ENCODE measurements at places on chromosomes 13 and 19.

DNA sequence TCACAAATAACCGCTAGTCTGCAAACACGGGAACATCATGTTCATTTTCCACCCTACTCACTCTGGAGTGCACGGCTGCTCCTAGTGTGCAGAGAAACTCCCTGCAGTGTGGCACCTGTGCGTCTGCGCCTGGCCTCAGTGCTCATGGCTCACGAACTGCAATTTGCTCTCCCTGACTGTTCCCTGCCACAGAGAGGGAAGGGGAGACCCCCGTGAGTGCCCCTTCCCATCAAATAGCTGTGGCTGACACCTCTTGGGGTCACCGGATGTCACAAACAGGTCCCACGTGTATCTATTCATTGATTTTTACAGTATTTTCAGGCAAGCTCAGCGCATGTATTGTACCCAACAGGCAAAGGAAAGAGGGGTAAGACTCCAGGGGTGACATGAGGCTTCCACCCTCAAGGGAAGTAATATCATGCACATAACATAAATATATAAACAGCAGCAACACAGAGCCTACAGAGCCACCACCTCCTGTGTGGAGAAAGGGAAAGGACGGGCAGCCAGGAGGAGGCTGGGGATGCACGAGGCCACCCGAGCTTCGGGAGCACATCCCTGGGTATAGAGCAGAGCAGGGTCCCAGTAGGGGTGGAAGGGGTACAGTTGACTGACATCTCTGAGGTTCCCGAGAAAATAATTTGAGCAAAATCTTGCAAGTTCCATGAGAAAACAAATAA lies 140.3 kb upstream of the SOX1 start:
- DNase-seq: no peak

DNA sequence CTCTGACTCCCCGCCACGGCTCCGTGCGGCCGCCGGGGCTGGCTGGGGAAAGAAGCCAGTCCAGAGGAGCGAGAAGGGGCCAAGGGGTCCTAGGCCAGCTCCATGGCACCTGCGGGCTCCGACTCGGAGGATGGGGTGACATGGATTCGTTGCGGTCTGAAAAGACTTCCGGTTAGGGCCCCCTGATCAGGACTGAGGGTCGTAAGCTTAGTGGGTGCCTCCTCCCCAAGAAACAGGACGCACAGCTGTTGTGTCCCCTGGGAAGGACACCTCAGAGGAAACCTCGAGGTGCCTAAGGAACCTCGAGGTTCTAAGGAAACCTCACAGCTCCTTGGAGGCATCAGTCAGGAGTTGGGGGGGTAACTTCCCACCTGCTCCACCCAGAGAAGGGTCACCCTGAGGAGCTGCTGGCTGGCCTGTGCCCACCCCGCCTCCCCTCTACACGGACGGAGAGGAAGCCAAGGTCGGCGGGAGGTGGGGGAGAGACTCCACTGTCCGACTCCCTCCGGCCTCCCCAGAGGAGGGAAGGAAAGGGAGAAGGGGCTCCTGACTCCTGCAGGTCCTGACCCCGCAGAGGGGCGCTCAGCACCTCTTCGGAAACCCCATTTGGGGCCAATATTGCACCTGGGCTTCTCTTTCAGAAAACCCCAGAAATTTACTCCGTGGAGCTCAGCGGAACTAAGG lies 855 bp downstream of the ATP12A start:
- no peak for DNase-seq

GRCh38 chr19:13460045-13460444 lies 46.2 kb downstream of the CACNA1A start:
- no peak for DNase-seq

DNA sequence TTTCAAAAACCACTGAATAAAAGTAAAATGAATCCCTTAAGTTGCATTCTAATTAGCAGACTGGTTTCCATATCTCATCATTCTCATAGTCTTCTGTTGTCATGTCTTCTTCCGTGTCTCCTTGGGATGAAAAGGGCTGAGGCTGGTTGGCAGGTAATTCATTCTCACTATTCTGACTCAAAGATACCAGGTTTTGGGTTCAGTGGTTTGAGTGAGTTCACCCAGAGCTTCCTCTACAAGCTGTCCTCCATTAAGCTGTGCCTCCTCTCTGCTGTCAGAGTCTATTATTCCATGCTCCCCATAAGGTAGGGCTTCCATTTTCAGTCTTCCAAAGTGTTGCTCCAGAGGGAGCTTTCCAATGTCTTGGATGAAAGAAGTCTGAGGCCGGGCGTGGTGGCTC lies 68.3 kb downstream of the FNDC3A start:
- no peak for DNase-seq

- DNase-seq: no peak
These were observed 901.4 kb downstream of the EFNB2 start for GRCh38 chr13:105634059-105634458.

DNA sequence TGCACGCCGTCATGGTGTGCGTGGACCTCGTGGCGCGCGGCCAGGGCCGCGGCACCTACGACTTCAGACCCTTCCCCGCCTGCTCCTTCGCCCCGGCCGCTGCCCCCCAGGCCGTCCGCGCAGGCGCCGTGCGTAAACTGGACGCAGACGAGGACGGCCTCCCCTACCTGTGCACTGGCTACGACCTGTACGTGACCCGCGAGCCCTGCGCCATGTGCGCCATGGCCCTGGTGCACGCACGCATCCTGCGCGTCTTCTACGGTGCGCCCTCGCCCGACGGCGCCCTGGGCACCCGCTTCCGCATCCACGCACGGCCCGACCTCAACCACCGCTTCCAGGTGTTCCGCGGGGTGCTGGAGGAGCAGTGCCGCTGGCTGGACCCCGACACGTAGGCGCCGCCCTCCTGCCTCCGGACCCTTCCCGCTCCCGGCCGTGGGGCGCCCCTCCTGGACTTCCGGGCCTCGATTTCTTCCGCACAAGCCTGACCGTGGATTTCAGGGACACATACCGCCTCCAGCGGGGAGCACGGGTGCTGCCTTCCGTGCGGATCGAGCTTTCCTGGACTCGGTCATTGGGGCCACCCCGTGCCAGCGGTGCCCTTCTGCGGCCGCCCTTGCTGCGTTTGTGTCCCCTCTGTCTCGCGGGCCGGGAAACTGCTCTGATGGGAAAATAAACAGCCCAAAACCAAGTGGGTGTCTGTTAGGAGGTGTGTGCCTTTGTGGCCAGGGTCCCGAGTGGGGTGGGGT lies 7.7 kb downstream of the ADAT3 start:
- no peak for DNase-seq

DNA sequence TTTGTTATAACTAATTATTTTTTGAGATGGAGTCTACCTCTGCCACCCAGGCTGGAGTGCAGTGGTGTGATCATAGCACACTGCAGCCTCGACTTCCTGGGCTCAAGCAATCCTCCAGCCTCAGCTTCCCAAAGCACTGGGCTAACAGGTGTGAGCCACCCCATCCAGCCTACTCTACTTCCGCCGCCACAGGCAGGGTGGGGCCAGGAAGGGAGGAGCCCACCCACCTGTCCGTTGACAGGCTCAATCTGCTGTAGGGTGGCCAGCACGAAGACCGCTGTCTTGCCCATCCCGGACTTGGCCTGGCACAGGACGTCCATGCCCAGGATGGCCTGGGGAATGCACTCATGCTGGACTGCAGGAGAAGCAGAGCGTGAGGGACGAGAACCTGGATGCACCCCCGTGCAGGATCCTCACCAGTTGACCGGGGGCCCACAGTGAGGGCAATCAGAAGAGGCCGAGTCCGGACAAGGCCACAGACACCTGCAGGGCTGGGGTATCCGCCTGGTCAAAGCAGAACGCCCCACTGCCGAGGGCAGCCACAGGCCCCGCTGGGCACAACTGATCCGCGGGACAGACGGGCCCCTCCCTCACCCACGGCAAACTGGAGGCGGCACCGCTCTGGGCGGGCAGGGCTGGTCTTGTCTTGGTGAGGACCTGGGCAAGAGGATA lies 6.7 kb downstream of the DDX39A start:
- peak; percentile 9 for DNase-seq

- no peak for DNase-seq
These were observed 166.6 kb downstream of the NDFIP2 start for GRCh38 chr13:79647533-79647932.

- DNase-seq: no peak
These were observed 252.2 kb upstream of the SLITRK6 start for GRCh38 chr13:86051134-86052103.

- no peak for DNase-seq
These were observed 740.1 kb upstream of the SPRY2 start for GRCh38 chr13:81080911-81081454.

Data from GM10248 (cell line).